ENCODE measurements at places on chromosomes 7 and 10.

- no peak for DNase-seq
These were observed 54.8 kb upstream of the BTRC start for GRCh38 chr10:101299211-101299610.

GRCh38 chr10:17430647-17431355 lies 23.6 kb downstream of the ST8SIA6 start:
- no peak for DNase-seq

- no peak for DNase-seq
These were observed 155.2 kb downstream of the SEMA3A start for GRCh38 chr7:84039432-84039831.

GRCh38 chr10:86960003-86960862 lies 1.8 kb downstream of the SNCG start:
- DNase-seq, result no peak

DNA sequence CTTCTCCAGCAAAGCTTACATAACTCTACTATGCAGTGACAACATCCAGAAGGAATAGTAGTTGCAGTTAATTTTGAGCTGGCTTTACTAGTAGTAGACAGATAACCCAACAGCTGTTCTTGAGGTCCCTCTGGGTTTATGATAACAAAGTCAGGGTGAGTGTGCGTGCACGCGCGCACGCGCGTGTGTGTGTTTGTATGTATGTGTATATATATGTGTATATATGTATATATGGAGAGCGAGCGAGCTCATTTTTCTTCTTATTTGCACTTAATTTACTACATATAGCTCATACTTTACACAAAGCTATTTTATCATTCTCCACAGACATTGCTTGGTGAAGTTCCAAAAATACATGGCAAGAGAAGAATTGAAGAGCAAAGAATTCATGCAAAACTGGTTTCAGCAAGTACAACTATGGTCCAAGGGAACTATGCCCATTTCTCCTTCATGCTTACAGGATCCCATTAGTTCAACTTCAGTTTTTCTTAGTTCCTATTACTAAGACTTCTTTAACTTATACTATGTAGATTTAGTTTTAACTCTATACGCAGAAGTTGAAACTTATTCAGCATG lies 105.9 kb upstream of the TMEM168 start:
- DNase-seq, result no peak

All from NCI-H187 (cell line).